Melanocyte of skin (primary cell): ENCODE measurements at places on chromosomes 2 and 18. TPM values are rescaled to one million over a fixed set of nuclear protein-coding genes. Genes with fewer than 3 reads are reported as not detected.

Gene VWC2L
- not detected in 2 replicates for total RNA-seq

Gene RHBDD1
- total RNA-seq, result 7.2 and 14.9 TPM in 2 replicates

Gene TRIM43
- total RNA-seq, result not detected in 2 replicates

Gene SLC5A7
- total RNA-seq, result not detected in 2 replicates

Gene G6PC2
- not detected in 2 replicates for total RNA-seq

Gene DYSF
- total RNA-seq, result 0.31 and 0.33 TPM in 2 replicates

Gene COBLL1
- 25.5 and 29.1 TPM in 2 replicates for total RNA-seq

Gene SULT1C2
- 6.9 and 9.6 TPM in 2 replicates for total RNA-seq

Gene DTNA
- 10.7 and 17.4 TPM in 2 replicates for total RNA-seq

Gene LONRF2
- under 0.01 and 0.62 TPM in 2 replicates for total RNA-seq

Gene MC2R
- total RNA-seq, result not detected in 2 replicates

Gene SLC16A14
- total RNA-seq, result not detected in 2 replicates

Gene ACADL
- not detected in 2 replicates for total RNA-seq

Gene GALR1
- not detected in 2 replicates for total RNA-seq

Gene SERPINB4
- not detected in 2 replicates for total RNA-seq

Gene RBM43
- 4.1 and 8.0 TPM in 2 replicates for total RNA-seq

Gene RUFY4
- total RNA-seq, result 0.15 TPM in 1 of 2 replicates, not detected in the other

Gene C18orf63
- not detected in 2 replicates for total RNA-seq

Gene DRC1
- 1.4 TPM in 1 of 2 replicates, not detected in the other for total RNA-seq

Gene ANTXR1
- 59.3 and 86.8 TPM in 2 replicates for total RNA-seq

Gene ZNF532
- total RNA-seq, result 14.1 and 25.4 TPM in 2 replicates

Gene OR6B2
- total RNA-seq, result not detected in 2 replicates

Gene ACKR3
- total RNA-seq, result not detected in 2 replicates

Gene HAAO
- 0.31 and 0.33 TPM in 2 replicates for total RNA-seq

Gene IL1R2
- not detected in 2 replicates for total RNA-seq

Gene DTNB
- 11.0 and 13.1 TPM in 2 replicates for total RNA-seq

Gene NPHP1
- 3.6 and 5.2 TPM in 2 replicates for total RNA-seq

Gene EVX2
- not detected in 2 replicates for total RNA-seq

Gene LTBP1
- 2.3 and 4.3 TPM in 2 replicates for total RNA-seq

Gene KYNU
- 157 and 177 TPM in 2 replicates for total RNA-seq

Gene ZNF385B
- not detected in 2 replicates for total RNA-seq

Gene ST8SIA3
- total RNA-seq, result not detected in 2 replicates

Gene NEB
- total RNA-seq, result 1.4 and 2.3 TPM in 2 replicates

Gene ERBB4
- total RNA-seq, result under 0.01 TPM in 1 of 2 replicates, not detected in the other

Gene L3MBTL4
- total RNA-seq, result under 0.01 and 0.36 TPM in 2 replicates
